Right forelimb (tissue), 1 donor: ENCODE measurements at places on chromosomes 6 and 20.

GRCh38 chr6:74607934-74608333 is 597.9 kb downstream of the COL12A1 start:
- no peak for DNase-seq

DNA sequence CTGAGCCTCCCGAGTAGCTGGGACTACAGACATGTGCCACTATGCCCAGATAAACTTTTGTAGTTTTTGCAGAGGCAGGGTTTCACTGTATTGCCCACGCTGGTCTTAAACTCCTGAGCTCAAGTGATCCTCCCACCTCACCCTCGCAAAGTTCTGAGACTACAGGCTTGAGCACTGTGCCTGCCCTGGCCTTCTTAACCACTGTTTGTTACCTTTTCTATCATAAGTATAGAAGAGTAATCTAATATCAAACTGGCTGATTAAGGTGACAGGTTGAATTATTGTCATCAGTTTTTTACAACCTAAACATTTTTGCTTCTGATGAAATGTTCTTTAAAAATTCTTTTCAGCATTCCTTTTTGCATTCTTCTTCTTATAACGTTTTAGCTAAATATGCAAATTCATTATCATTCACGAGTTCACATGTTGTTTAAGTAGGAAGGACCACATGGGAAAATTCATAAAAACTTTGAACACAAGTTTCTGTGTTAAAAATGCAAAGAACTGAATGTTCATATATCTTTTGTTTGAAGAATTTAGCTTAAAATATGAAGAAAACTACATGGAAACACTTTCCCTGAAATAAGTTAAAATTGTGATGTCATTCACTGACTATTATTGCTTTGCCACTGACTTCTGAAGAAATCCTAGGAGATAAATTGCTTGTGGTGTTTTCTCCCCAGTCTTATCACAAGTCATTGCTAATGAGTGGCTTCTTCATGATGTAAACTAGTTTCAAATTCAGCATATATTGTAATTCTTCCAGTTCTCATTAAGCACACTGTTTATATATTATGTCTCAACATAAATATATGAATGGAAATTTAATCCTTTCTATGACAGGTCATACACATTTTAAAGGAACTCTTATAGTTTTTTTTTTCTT is 106.7 kb downstream of the ADGRB3 start:
- DNase-seq = no peak

DNA sequence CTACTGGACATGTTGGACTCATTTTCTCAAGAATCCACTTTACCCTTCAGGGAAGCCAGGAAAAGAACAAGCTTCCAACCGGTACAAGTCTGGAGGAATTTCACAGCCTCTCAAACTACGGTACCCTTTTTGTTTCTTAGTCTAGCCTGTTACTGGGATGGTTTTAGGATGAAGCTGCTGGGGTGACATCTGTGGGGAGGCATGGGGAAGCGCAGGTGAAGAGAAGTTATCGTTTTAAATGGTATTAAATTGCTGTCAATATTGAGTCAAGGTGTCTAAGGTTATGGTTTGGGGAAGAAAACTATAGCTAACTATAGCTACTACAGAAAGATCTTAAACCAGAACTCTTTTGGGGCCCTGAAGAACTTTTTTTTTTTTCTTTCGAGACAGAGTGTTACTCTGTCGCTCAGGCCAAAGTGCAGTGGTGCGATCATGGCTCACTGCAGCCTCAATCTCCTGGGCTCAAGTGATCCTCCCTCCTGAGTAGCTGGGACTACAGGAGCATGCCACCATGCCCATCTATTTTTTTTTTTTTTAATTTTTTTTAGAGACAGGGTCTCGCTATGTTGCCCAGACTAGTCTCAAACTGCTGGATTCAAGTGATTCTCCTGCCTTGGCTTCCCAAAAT is 128.7 kb downstream of the RIN2 start:
- no peak for DNase-seq

DNA sequence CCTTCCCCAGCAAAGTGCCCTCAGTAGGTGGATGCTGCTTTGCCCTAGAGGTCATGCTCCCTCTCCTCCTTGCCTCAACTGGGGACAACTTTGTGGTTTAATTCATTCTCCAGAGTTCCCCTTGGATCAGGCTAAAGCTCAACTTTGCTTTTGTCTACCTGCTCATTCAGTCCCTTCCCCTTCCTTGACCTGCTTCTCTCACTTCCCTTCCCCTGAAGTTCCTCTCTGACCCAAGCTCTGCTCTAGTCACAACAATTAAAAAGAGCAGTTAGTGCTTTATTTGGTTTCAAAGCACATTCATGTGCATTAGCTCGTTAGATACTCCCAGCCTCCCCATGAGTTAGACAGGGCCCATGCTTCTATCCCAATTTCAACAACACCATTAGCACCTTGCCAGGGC is 71.3 kb downstream of the DZANK1 start:
- DNase-seq = no peak

DNA sequence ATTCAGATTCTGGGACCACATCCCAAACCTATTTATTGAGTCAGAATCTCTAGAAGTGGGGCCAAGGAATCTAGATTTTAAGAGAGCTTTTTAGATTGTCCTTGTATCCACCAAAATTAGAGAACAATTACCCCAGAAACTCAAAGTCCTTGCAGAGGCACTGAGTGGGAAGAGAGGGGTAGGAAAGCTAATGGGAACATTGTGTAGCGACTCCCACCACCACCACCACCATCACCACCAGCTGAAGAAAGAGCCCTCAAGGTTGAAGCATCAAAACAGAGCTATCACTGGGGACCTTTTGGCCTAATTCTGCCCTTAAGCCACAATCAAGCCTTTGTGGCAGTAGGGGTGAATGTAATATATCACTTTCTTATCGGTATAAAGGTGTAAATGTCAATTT is 39.0 kb upstream of the SLC32A1 start:
- no peak for DNase-seq

DNA sequence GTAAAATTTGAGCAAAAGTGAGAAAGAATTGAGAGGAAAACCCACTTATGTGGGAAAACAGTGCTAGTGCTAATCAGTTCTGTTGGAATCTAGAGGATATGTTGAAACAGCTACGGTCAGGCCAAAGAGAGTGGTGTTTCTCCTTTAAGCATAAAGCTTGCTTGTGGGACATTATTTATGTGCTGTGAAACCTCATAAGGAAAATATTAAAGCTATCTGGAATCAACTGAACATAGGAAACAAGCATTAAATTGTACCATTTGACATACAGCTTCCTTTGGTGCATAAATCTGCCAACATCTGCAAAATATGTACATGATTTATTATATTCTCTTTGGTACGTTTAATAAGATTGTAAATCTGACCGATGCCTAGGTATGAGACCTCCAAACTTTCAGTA is 182.5 kb upstream of the PDE10A start:
- DNase-seq = no peak

GRCh38 chr20:19292254-19292653 is 79.8 kb downstream of the SLC24A3 start:
- DNase-seq = no peak
